ENCODE measurements at places on chromosomes 5 and 9. TPM values are rescaled to one million over a fixed set of nuclear protein-coding genes. Genes with fewer than 3 reads are reported as not detected.

STPG3 gene
- total RNA-seq: not detected

CDO1 gene
- not detected for total RNA-seq

C9 gene
- total RNA-seq: not detected

IER5L gene
- total RNA-seq: 3.6 TPM

SMU1 gene
- 32.9 TPM for total RNA-seq

BTNL8 gene
- total RNA-seq: not detected

CD72 gene
- total RNA-seq: 2.7 TPM

PPP3R2 gene
- not detected for total RNA-seq
